ENCODE measurements at places on chromosomes 4 and X. TPM values are rescaled to one million over a fixed set of nuclear protein-coding genes. Genes with fewer than 3 reads are reported as not detected.

GRCh38 chr4:16161851-16162408, 64.3 kb downstream of the TAPT1 start:
- H3K4me3 ChIP-seq, result no peak overlapping the region
- H3K36me3 ChIP-seq, result peaks cover 40% of the 10 kb centered on the region
- H3K27me3 ChIP-seq, result no peaks in the 10 kb centered on the region
- H3K27ac ChIP-seq, result no peak overlapping the region
- DNase-seq, result no peak
- H3K4me1 ChIP-seq, result no peaks in the 10 kb centered on the region

DNA sequence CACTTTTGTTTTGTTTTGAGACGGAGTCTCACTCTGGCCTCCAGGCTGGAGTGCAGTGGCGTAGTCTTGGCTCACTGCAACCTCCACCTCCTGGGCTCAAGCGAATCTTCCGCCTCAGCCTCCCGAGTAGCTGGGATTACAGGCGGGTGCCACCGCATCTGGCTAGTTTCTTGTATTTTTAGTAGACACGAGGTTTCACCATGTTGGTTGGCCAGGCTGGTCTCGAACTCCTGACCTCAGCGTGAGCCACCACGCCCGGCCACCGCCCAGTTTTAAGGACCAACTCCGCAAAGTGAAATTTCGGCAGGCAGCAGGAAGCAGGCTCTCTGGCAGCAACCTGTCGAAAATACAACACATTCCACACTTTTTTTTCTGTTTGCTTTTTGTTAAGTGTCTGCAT, 13.4 kb downstream of the DHRSX start:
- DNase-seq, result no peak
- H3K36me3 ChIP-seq, result peaks cover 41% of the 10 kb centered on the region
- no peak overlapping the region for H3K27ac ChIP-seq
- no peaks in the 10 kb centered on the region for H3K4me1 ChIP-seq

DNA sequence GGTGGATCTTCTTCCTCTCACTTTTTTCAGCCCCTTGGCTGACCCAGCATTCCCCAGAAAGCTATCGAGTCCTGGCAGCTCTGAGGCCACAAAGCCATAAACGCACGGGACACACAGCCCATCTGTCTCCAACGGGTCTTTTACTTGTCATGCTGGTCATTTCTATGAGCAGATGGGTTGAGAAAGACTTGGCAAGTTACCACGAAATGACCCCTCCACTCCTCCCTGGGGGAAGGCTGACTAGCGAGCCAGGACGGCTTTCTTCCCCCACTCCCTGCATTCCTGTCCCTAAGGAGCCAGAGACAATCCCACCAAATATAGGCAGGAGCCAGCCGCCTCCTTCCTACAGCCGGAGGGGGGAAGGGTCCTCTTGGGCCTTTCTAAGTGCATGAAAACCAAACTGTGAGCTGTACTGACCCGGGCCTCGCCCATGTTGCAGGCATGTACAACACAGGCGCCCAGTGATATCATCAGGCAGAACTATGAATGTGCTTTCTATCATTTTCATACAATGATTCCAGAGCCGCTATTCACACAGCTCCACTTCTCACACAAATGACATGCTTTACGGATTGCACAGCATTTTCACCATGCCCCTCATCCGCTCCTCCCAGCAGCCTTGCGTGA, 28.6 kb downstream of the AFAP1 start:
- no peak overlapping the region for H3K4me3 ChIP-seq
- H3K36me3 ChIP-seq, result no peaks in the 10 kb centered on the region
- H3K27me3 ChIP-seq, result no peaks in the 10 kb centered on the region
- no peak for DNase-seq

DNA sequence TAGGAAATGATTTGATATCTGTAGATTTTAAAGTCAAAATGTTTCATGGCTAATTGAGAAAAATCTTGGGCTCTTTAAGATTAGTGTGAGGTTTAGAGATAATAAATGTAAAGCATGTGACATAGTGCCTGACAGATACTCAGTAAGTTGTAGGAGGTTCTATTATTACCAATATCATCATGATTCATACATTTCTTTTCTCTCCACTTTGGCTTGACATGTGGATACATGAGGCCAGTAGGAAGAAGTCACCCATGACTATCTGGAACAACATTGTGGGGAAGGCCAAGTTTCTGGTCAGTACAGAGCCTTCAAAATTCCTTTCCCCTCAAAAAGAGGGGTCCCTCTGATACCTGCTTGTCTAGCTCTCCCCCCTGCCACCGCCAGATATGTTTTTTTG, 91.2 kb upstream of the SORBS2 start:
- no peaks in the 10 kb centered on the region for H3K27me3 ChIP-seq
- H3K27ac ChIP-seq, result no peak overlapping the region
- H3K4me1 ChIP-seq, result no peaks in the 10 kb centered on the region
- no peaks in the 10 kb centered on the region for H3K36me3 ChIP-seq
- no peak for DNase-seq

GRCh38 chrX:40380655-40381488, 199.9 kb upstream of the ATP6AP2 start:
- H3K4me3 ChIP-seq, result no peak overlapping the region
- no peaks in the 10 kb centered on the region for H3K36me3 ChIP-seq
- no peaks in the 10 kb centered on the region for H3K27me3 ChIP-seq
- DNase-seq, result no peak

RTL5 gene
- 0.25 TPM for total RNA-seq

ASB9 gene
- total RNA-seq, result 0.78 TPM

ADH1C gene
- total RNA-seq, result not detected
